ENCODE measurements at places on chromosomes 3 and 15.

GRCh38 chr3:186614266-186614596, 1.4 kb downstream of the AHSG start:
- no peak for DNase-seq

DNA sequence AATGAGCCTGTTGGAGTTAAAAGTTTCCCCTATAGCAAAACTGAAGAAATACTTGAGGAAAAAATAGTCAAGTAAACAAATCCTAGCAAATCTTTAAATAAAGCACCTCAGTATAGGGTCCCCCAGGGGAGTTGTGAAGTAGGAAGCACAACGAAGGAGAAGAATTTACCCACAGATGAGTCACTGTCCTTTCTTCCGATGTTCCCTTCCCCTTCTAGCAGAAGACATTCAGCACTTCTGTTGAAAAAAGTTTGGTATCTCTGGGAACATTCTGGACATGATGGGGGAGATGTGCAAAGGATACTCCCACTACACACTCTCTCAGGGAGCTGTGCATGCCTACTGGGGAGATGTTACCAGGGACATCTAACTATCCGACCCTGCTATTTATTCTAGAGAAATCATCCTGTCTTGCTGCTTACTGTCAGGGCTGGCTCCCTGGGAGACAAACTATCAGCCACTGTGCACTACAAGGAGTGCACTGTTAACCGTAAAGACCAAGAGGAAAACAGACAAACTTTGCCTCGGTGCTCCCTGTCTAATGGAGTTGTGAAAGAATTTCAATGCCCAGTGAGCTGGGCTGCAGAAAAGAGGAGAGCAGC, 93.8 kb downstream of the RFTN1 start:
- DNase-seq, result no peak

- DNase-seq, result no peak
Measured at GRCh38 chr3:171842864-171843518, at the start of gene TMEM212. Gene TMEM212, plus strand, starts transcription at chr3:171843349. Its CDS starts 35 bp downstream, at chr3:171843384.

DNA sequence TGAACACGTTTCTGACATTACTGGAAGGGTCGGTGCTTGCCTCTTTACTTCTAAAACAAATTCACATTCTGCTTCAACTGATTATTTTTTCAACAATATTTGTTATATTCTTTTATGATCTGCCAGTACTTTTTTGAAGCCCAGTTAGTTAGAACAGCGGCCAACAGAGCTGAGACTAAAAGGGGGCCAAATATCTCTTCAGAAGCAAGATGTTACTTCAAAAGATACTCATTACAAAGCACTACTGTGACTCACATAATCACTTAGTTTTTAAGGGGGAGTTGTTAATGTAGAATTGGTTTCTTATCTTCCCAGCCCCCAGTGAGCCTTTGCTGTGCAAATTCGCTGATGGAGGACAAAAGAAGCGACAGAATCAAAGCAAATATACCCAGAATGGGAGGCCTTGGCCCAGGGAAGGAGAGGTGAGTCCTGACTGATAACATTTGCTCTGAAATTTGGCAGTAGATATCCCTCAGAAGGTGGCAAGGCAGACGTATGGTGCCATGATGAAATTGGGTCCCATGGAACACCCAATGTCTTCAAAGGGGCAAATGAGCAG, 587.8 kb downstream of the RBMS3 start:
- DNase-seq, result no peak

DNA sequence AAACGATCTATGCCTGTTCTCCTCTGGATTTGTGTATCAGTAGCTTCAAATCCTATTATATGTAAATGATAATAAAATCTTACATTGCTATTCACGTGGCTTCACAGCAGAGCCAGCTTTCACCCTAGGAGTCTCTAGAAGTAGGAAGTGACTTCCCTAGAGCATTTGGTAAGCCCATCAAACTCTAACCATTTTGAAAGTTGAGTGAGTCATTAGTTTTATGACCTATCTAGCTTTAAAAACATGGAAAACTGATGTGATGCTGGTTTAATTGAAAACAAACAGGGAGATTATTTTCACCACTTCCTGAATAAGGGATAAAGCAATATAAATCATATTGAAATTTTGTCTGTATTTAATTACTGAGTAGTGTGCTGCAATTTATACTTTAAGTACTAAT, 275.2 kb downstream of the EPHA6 start:
- no peak for DNase-seq
